ENCODE measurements at places on chromosomes 3 and 15. TPM values are rescaled to one million over a fixed set of nuclear protein-coding genes. Genes with fewer than 3 reads are reported as not detected.

Gene CDCP1
- total RNA-seq = 2.5 TPM

DNA sequence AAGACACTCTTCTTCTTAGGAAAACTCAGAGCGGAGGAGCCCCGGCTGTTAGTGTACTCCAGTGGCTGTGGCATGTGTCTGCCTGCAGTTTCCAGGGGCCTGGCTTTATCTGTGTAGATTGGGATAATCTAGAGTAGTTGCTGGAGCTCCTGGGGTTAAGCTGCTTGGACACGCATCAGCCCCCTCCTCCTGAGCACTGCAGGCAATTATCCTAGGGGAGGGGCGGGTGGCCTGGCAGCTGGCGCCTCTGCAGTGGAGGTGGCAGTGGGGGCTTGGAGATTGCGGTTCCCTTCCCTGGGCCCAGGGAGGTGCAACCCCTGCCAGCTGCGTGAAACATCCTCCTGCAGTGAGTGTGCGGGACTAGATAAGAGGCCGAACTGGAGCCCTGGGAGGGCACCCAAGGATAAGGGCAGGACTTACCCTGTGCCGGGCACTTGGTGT, 68.2 kb downstream of the EFCAB12 start:
- 0 out of 2 replicates have a peak, but pooled peaks cover 3% of the 10 kb centered on the region for H3K27me3 ChIP-seq
- DNase-seq = no peak
- no peak overlapping the region for H3K4me3 ChIP-seq
- no peaks in the 10 kb centered on the region for H3K4me1 ChIP-seq
- no peak overlapping the region for H3K27ac ChIP-seq
- no peaks in the 10 kb centered on the region for H3K36me3 ChIP-seq

DNA sequence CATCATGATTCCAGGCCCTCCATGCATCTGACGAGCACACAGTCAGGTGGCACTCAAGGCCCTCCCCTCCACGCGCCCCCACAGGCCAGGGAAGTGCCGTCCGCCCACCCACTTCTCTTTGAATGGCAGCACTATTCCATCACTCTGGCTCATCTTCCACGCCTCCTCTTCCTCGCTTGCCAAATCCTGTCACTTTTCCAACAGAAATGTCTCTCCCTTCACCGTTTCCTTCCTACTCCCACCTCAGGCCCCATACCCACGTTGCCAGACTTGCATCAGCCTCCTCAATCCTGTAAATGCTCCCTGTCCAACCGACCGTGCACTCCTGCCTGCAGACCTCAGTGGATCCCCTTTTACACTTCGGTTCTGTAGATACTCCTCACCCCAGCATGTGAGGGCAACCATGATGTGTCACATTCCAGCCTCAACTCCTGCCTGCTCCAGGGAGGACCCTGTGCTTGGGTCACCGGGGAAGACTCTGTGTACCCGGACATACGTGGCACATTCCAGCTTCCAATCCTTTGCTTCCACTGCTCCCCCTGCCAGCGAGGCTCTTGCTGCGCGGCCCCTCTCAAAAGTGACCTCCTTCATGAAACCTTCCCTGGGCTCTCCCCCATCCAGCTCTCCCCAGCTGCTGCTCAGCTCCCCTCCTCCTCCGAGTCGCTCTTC, 29.6 kb downstream of the ADCY5 start:
- H3K27me3 ChIP-seq = peaks cover 72% of the 10 kb centered on the region
- no peak overlapping the region for H3K27ac ChIP-seq
- H3K36me3 ChIP-seq = no peaks in the 10 kb centered on the region
- H3K4me1 ChIP-seq = no peaks in the 10 kb centered on the region

Gene MST1R
- not detected for total RNA-seq

DNA sequence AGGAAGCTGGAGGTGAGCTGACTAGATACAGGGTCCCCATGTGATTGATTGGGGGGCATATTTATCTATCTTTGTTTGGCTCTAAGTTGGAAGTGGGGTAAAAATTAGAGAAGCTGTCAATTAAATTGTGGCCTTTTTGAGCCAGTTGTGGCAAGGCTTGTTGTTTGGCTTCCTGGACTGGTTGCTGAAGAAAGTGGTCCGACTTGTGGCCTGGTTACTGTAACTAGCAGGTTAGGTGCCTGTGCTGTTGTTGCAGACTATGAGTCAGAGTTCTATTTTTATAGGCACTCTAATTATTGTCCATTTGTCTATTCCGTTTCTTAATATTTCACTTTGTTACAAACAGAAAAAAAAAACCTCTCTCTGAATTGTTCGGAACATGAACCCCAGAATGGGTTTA, 129.1 kb upstream of the CNTN6 start:
- no peaks in the 10 kb centered on the region for H3K27me3 ChIP-seq
- H3K36me3 ChIP-seq = no peaks in the 10 kb centered on the region
- H3K4me1 ChIP-seq = no peaks in the 10 kb centered on the region
- H3K27ac ChIP-seq = no peak overlapping the region
- H3K4me3 ChIP-seq = no peak overlapping the region

DNA sequence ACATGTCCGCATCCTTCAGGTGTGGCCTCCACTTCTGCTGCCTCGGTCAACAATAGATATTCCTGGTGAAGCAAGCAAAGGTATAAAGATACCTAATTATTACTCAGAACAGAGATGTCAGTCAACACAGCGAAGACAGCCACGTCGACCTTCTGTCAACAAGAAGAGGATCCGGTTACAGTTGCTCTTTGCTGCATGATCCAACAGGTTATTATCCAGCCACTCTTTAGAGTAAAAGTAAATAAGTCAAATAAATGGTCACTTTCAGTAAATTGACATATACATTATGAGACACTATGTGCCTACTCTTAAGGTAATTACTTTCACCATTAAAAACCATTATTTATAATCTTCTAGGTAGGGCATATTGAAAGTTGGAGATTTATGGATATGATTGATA, 356.8 kb upstream of the ATP11B start:
- no peak for DNase-seq
- no peak overlapping the region for H3K27ac ChIP-seq
- no peak overlapping the region for H3K4me3 ChIP-seq
- no peaks in the 10 kb centered on the region for H3K36me3 ChIP-seq
- no peaks in the 10 kb centered on the region for H3K27me3 ChIP-seq

Gene ZCWPW2
- total RNA-seq = 0.56 TPM

DNA sequence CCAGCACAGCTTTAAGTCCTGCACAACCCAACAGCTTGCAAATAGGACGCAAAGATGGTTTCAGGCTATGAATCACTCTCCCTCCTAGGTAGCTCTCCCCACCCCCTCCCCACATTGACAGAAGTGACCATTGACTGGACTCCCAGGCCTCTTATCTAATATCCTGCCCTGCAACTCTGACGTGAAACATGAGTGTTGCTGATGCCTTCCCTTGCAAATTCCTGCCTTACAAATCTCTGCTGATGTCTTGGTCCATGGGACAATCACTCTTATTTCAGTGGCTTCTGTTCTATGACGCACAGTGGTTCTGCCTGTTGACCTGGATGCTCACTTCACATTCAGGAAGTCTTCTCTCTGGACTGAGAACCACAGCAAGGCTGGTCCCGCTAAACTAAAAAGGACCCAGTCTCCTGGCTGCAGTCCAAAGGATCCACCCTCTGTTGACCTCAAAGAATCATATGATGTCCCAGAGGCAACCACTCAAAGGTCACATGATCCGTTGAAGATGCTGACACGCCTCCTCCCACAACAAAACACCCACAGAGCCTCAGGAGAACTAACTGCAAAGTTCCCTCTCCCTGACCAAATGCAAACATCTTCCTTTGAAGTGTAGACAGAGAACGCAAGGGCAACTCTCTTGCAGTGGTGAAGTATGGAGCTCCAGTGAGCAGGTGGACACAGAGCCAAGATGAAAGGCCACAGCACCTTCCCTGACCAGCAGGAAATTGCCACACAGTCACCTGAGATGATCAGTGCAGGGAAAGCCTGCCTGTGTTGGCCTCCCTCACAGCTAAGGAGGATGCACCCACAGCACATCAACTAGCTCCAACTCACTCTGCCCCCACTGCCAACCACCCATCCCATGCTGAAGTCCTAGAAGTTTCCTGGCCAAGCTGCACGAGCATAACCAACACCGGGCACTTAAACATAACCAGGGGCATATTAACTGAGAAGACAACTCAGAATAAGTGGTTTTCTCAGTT, 112.3 kb downstream of the ADAMTS17 start:
- H3K4me1 ChIP-seq = no peaks in the 10 kb centered on the region
- no peak overlapping the region for H3K4me3 ChIP-seq
- no peak for DNase-seq
- no peak overlapping the region for H3K27ac ChIP-seq
- no peaks in the 10 kb centered on the region for H3K27me3 ChIP-seq

Gene ANKDD1A
- total RNA-seq = 2.8 TPM

Data from IMR-90 (cell line).